Stimulated activated CD8-positive, alpha-beta memory T cell treated with anti-CD3 and anti-CD28 coated beads, Interleukin-4, amount 100 ng/mL, for 4 hours (primary cell): ENCODE measurements at places on chromosomes 5 and 9.

- no peak for DNase-seq
Measured at GRCh38 chr9:131092548-131093440, 3.5 kb upstream of the AIF1L start.

DNA sequence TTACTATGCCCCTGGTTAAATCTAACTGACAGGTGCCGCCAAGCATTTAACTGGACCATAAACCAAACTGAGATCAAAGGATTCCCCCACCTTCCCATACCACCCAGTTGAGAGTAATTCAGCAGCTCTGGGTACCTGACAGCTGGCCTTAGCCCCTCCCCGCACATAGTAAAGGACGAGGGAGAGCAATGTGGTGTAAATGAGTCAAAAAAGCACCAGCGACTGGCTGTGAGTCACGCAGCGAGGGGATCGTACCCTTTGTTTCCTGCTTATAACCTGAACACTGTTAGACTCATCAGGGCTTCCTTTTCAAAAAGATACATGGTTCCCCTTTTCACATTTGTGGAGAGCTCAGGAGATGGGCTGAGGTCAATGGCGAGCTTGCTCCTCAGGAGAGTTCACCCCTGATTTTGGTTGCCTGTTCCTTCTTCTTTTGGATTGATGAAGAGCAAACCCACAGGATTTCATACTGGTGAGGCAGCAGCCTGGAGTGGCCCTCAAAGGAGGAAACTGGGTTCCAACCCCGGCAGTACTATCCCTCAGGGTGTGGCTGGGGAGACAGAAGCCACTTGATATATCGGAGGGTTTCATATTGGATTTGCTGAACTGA, 71.5 kb downstream of the ANKRD33B start:
- DNase-seq, result peak; percentile 17

DNA sequence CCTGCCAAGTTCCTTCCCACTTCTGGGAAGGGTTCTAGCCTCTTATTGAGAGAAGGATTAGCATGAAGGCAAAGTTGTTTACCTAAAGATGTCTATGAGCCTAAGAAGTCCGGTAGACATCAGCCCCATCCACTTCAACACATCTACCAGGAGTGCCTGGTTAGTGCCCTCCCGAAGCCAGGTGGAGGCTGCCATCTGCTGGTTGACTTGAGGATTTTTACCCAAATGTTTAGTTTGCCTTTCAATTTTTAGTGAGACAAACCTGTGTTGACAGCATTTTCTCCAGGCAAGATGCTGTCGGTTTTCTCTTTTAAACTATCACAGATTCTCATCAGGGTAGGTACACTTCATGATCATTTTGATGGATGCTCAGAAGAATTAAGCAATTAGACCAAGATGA, 83.6 kb upstream of the TNFSF8 start:
- DNase-seq, result peak; percentile 52

DNA sequence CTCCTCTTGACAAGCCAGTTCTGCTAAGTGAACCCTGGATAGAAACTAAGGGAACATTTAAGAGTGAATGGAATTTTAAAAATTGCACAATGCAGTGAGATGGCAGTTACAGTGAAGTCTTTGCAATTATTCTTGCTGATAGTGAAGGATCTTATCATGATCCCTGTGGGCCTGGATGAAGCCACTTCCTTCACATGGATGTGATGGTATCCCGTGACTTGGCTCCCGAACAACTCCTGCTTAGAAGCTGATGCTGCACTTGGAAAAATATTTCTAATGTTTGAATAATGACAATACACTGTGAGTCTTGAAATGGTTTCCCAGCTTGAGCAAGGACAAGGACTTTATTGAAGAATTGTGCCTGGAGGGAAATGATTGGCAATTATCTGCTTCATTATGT, 49.2 kb upstream of the NTRK2 start:
- DNase-seq, result no peak

GRCh38 chr5:32709750-32710549, 1.2 kb upstream of the NPR3 start:
- no peak for DNase-seq

DNA sequence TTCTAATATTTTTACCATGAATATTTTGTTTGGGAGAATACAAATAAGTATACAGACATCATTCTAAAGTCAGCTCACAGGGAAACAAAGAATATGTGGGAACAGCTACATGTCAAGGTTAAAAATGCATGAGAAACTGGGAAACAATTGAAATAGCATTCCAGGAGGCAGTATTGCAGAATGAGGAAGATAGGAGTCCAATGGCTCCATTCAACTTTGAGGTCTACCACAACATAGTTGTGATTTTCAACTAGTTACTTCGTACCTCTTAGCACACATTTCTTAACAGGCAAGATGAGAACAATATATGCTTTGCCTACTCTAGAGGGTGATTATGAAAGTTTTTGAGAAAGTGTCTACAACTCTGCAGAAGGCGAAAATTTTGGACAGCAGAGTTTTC, 35.2 kb upstream of the CAST start:
- no peak for DNase-seq

- DNase-seq, result no peak
Measured at GRCh38 chr5:10667431-10668057, 93.5 kb downstream of the DAP start.

GRCh38 chr5:80631278-80632259, 22.9 kb upstream of the MSH3 start:
- DNase-seq, result no peak

- no peak for DNase-seq
Measured at GRCh38 chr5:166083183-166083959, 2208.1 kb upstream of the WWC1 start.

DNA sequence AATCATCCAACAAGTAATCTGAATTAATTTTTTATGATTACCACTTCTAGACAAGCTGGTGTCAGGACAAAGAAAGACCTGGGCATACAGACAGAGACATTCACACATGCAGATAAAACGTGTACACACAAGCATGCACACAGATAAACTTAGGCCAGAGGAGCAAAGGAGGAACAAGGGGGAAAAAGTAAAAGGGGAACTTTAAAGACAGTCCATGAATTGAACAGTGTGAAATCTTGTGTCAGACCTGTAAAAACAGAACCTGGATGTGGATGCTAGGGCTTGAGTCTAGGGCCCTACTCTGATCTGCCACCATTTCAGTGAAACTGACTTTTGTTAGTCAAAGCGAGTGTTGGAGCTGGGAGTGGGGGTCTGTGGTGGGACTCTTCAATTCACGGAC, 11.2 kb upstream of the ZSWIM6 start:
- DNase-seq, result no peak

- no peak for DNase-seq
Measured at GRCh38 chr5:62460578-62460983, 48.0 kb downstream of the IPO11 start.

- DNase-seq, result no peak
Measured at GRCh38 chr5:132207778-132208177, 19.9 kb downstream of the P4HA2 start.

GRCh38 chr5:73663860-73664240, 37.9 kb downstream of the ARHGEF28 start:
- no peak for DNase-seq

DNA sequence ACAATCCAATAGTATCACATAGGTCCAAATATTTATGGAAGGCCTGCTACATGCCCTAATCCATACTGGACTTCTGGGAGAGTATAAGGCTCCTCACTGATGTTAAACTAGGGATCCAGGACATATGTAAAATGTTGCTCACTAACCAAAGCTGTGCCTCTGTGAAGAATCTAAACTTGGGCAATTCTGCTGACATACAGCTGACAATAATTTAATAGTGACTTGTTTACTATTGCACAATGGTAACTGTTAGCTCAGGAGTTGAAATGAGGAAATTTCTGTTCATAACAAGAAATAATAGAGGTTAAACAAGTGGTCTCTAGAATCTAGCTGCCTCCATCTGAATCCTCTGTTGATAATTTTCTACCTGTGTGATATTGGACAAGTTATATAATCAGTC, 14.9 kb upstream of the CTXN3 start:
- DNase-seq, result no peak

- DNase-seq, result no peak
Measured at GRCh38 chr9:88782931-88783710, 208.1 kb upstream of the S1PR3 start.

DNA sequence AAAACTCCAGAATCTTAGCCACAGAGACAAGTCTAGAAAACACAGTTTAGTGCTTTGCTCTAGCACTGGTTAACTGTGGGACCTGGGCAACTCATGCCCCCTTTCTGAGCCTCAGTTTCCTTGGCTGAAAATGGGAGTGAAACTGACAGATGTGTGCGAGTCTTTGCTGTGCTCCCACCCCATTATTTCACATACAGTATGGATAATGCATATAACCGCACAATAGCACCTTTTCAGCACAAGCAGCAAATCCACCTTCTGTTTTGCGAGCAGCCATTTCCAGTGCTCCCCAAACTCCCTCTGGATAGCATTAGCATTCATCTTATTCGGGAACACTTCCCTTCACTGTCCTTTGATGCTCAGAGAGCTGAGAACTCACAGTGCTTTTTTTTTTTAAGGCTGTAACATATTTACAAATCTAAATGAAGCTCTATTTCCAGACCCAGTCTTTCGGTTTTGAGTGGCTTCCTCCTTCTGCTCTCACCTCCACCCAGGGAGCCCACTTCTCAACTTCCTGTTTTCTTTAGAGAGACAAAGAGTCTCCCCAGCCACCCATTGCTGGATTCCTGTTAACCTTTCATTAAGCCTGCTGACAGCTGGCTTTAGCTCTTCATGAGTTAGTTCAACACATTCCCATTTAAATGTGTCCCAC, 49.2 kb downstream of the TIMD4 start:
- peak; percentile 2 for DNase-seq

DNA sequence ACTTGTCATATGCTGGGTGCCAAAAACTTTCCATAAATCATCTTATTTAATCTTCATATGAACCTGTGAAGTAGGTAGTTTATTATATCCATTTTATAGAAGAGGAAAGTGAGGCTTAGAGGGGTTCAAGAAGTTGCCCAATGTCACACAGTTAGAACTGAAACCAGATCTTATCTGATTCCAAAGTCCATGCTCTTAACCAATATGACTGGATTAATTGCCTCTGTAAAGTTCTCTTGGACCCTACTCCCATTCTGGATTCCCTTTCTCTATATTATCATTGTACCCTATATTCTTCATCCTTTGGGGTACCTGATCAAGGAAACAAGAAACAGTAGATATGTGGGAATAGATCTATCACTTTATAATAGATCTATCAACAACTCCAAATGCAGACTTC, 64.5 kb upstream of the GCNT4 start:
- no peak for DNase-seq

DNA sequence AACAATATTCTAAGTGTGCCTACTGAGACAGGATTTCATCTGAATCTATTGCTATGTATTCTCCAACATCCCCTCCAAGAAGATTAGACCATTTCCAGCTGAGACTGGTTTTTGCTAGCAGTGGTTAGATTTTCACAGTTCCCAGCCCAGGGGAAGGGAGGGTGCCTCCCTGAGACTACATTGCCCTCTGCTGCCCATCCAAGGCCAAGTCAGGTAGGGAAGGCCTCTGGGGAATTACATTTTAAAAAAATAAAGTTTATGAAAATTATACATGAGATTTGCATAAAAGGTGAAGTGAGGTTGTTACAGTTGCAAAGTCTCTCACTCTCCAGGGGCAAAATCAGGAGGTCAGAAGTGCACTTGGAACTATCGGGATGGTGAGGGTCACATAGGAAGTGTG, 28.0 kb upstream of the SYK start:
- DNase-seq, result no peak

GRCh38 chr5:664343-664993, 28.7 kb downstream of the TPPP start:
- DNase-seq, result no peak

DNA sequence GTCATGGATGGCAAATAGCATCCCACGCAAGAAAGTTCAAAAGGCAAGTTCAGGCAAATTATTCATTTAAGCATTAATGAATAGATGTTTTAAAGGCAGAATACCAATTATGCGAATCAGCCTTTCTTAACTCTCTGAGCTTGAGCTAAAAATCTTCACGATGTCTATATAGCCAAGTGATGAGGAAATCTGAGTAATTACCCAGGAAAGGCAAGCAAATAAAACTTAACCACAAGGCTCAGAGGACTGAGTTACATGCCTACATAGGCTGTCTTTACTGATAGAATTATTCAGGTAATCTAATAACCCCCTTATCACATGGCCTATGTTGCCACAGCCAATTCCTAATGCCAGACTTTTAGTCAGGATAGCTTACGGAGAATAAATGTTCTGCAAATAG, 120.8 kb upstream of the MTAP start:
- DNase-seq, result no peak

- DNase-seq, result no peak
Measured at GRCh38 chr5:147046281-147046680, 167.7 kb upstream of the PPP2R2B start.
